ENCODE measurements at places on chromosomes 5 and 9.

GRCh38 chr9:104386425-104387069, 117.5 kb upstream of the OR13F1 start:
- peak; percentile 47 for DNase-seq

DNA sequence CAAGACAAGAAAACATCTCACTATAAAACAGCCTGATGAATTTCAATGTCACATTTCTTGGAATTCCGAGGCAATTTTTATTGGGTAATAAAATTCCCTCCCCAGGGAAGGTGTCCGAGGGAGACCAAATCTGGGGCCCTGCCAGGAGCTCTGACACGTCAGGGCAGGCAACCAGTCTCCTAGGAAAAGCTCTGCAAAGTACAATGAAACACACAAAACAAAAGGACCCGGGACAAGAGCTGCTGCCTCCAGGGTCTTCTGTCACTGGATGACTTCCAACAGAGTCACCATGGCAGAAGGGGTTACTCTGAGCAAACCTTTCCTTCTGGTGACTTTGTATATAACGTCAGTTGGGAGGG, 50.8 kb downstream of the SAXO1 start:
- DNase-seq = no peak

DNA sequence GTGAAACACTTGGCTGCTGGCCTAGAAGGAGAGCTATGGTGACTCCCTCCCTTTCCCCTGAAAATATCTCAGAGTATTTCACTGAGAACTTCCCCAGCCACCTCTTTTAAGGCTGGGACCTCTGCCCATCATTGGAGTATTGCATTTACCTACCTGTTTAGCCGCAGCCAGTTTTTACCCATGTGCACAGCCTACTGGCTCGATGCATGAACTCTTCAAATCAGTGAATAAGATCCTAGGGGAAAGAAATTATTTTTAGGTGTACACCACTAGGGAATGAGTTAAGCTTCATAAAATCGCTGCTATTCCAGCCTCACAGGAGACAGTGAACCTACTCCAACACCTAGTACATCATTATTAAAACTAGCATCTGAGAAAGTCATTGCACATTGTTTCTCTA, 16.8 kb upstream of the FAM174A start:
- DNase-seq = no peak

- no peak for DNase-seq
Observed at GRCh38 chr5:54959673-54960418, 25.5 kb downstream of the ESM1 start.

GRCh38 chr5:92544036-92544435, 1037.0 kb downstream of the NR2F1-AS1 start:
- no peak for DNase-seq

GRCh38 chr9:93252781-93253530, 69.0 kb downstream of the WNK2 start:
- DNase-seq = no peak

DNA sequence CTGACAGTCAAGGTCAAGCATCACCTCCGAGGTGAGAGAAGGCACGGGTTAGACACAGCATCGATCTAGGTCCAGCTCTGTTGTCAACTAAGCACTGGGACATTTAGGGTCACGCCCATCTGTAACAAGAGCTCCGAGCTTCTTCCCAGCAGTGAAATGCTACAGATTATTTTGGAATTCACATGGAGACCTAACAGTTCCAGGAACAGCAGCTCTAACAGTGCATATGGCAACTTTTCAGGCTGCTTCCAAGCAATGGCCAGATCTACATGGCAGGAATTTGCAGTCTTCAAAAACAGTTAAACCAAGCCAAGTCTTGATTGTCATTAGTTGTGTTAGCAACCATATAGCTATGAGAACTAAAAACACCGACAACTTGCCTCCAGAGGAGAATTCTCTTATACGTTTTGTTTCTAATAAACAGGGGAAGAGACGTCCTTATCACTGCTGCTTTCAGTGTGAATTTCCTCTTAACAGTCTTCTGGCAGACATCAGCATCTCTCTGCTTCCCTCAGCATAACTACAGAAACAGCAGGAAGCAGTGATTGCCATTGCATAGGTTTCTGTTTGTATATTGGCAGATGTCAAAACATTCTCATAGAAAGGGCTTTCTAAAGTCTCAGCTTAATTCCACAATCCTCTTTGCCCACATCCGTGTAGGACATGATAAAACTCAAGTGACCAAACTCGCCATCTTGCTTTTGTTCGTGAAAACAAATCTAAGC, 242.1 kb upstream of the DAPK1 start:
- DNase-seq = no peak

DNA sequence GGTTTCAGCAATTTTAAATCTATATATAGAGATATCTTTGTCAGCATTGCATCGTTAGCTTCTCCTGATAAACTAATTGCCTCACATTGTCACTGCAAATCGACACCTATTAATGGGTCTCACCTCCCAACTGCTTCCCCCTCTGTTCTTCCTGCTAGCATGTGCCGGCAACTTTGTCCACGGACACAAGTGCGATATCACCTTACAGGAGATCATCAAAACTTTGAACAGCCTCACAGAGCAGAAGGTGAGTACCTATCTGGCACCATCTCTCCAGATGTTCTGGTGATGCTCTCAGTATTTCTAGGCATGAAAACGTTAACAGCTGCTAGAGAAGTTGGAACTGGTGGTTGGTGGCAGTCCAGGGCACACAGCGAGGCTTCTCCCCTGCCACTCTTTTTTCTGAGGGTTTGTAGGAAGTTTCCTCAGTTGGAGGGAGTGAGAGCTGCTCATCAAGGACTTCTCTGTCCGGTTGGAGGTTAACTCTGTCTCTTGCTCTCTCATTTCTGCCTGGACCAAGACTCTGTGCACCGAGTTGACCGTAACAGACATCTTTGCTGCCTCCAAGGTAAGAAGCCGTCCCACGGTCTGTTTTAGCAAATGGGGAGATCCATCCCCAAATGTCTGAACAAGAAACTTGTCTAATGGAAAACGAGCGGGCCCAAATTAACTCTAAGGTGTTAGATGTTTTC, at the start of gene IL4:
Gene IL4, plus strand, starts transcription at position 51 of the 692 bp plus-strand sequence. Its CDS starts 62 bp downstream, at position 113.
- DNase-seq = no peak

Data from NCI-H1105 (cell line).